ENCODE measurements at places on chromosomes 1 and 21. TPM values are rescaled to one million over a fixed set of nuclear protein-coding genes. Genes with fewer than 3 reads are reported as not detected.

PRXL2B gene
- total RNA-seq: 22.2 TPM

- H3K4me3 ChIP-seq: no peak overlapping the region
- no peaks in the 10 kb centered on the region for H3K36me3 ChIP-seq
- DNase-seq: no peak
- H3K27me3 ChIP-seq: peaks cover 54% of the 10 kb centered on the region
- H3K27ac ChIP-seq: no peak overlapping the region
Observed at GRCh38 chr1:159201642-159202041, 3.0 kb upstream of the ACKR1 start.

GRCh38 chr1:1021010-1021919 lies 1.3 kb downstream of the AGRN start:
- peaks cover 16% of the 10 kb centered on the region for H3K36me3 ChIP-seq
- H3K27ac ChIP-seq: no peak overlapping the region
- peaks cover 30% of the 10 kb centered on the region for H3K4me1 ChIP-seq
- peak overlapping the region; percentile 46 for H3K4me3 ChIP-seq

GRCh38 chr1:32635508-32636277 lies 14.7 kb downstream of the ZBTB8OS start:
- H3K27ac ChIP-seq: no peak overlapping the region
- H3K36me3 ChIP-seq: peaks cover 33% of the 10 kb centered on the region
- no peak for DNase-seq
- H3K4me3 ChIP-seq: no peak overlapping the region
- H3K27me3 ChIP-seq: no peaks in the 10 kb centered on the region

- H3K36me3 ChIP-seq: no peaks in the 10 kb centered on the region
- peaks cover 25% of the 10 kb centered on the region for H3K4me1 ChIP-seq
- no peak for DNase-seq
- H3K4me3 ChIP-seq: peak overlapping the region; percentile 86
- H3K27ac ChIP-seq: no peak overlapping the region
- peaks cover 9% of the 10 kb centered on the region for H3K27me3 ChIP-seq
Observed at GRCh38 chr21:26171258-26172100, 909 bp upstream of the APP start.

- H3K4me3 ChIP-seq: no peak overlapping the region
- peaks cover 6% of the 10 kb centered on the region for H3K4me1 ChIP-seq
- H3K27ac ChIP-seq: no peak overlapping the region
- no peaks in the 10 kb centered on the region for H3K27me3 ChIP-seq
- no peak for DNase-seq
Observed at GRCh38 chr1:87084244-87084836, 169.9 kb downstream of the HS2ST1 start.

GRCh38 chr1:37177230-37177864 lies 143.0 kb upstream of the GRIK3 start:
- DNase-seq: peak; percentile 26
- H3K4me3 ChIP-seq: no peak overlapping the region

GRCh38 chr1:4736254-4736653 lies 81.8 kb downstream of the AJAP1 start:
- no peaks in the 10 kb centered on the region for H3K27me3 ChIP-seq
- H3K4me1 ChIP-seq: no peaks in the 10 kb centered on the region
- no peaks in the 10 kb centered on the region for H3K36me3 ChIP-seq
- no peak for DNase-seq
- no peak overlapping the region for H3K27ac ChIP-seq

- H3K27me3 ChIP-seq: peaks cover 3% of the 10 kb centered on the region
- no peak for DNase-seq
- no peak overlapping the region for H3K4me3 ChIP-seq
- no peaks in the 10 kb centered on the region for H3K36me3 ChIP-seq
- no peak overlapping the region for H3K27ac ChIP-seq
Observed at GRCh38 chr1:184212649-184213314, 161.3 kb downstream of the TSEN15 start.

DNA sequence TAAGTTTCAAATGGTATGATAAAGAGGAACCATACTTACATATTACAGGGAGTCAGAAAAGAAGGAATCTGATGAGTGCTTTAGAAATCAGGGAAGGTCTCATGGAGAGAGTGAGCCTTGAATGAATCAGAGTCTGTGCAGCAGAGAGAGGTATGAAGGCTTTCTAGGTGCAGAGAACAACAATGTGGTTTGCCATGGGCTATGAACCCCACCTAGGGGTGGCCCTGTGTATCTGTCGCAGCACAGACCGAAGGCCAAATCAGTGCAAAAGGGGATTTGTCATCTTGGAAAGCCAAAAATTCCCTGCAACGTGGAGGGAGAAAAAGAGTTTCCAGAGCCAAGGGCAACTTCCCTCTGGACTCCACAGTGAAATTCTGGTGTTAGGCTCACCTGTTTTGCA lies 3.5 kb downstream of the PAPPA2 start:
- H3K4me3 ChIP-seq: no peak overlapping the region
- no peaks in the 10 kb centered on the region for H3K36me3 ChIP-seq
- no peaks in the 10 kb centered on the region for H3K4me1 ChIP-seq

DNA sequence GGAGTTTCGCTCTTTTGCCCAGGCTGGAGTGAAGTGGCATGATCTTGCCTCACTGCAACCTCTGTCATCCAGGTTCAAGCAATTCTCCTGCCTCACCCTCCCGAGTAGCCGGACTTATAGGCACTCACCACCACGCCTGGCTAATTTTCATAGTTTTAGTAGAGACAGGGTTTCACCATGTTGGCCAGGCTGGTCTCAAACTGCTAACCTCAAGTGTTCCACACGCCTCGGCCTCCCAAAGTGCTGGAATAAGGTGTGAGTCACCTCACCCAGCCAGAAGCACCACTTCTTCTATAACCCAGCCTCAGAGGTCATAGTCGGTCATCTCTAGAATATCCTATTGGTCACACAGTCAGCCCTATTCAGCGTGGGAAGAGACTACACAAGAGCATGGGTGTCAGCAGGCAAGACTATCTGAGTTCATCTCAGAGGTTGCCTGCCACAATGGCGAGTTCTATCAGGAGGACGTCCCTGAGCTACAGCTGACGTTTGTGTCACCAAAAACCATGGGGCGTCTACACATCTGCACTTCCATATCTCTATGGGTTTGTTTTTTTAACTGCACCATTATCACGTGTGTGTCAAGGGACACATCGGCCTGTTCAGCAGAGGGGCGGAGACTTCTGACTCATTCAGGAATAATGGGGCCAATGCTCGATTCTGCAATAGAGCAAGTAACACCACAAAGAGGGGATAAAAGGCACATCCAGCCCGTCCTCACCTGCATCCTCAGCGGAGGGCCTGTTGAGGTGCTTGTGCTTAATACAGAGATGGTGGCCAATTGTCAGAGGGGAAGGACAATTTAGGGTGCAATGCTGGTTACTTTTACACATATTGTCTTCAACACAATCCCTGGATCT lies 256.3 kb upstream of the IRF2BP2 start:
- H3K27ac ChIP-seq: peak overlapping the region; percentile 28
- H3K36me3 ChIP-seq: peaks cover 3% of the 10 kb centered on the region
- no peaks in the 10 kb centered on the region for H3K27me3 ChIP-seq
- H3K4me3 ChIP-seq: no peak overlapping the region

- H3K27me3 ChIP-seq: no peaks in the 10 kb centered on the region
- H3K4me3 ChIP-seq: no peak overlapping the region
- peaks cover 3% of the 10 kb centered on the region for H3K4me1 ChIP-seq
Observed at GRCh38 chr21:44756423-44757185, 45.0 kb downstream of the UBE2G2 start.

- H3K36me3 ChIP-seq: peaks cover 35% of the 10 kb centered on the region
- DNase-seq: no peak
- H3K4me3 ChIP-seq: peak overlapping the region; percentile 96
- H3K4me1 ChIP-seq: peaks cover 74% of the 10 kb centered on the region
- peaks cover 3% of the 10 kb centered on the region for H3K27me3 ChIP-seq
Observed at GRCh38 chr1:153546796-153547559, 1.4 kb upstream of the S100A4 start.
